CD4-positive, alpha-beta T cell treated with Interleukin-6 at 100 ng/mL for 8 hours (primary cell): ENCODE measurements at places on chromosomes 6 and 20.

GRCh38 chr6:86728976-86729375 lies 208.4 kb upstream of the HTR1E start:
- no peak for DNase-seq

DNA sequence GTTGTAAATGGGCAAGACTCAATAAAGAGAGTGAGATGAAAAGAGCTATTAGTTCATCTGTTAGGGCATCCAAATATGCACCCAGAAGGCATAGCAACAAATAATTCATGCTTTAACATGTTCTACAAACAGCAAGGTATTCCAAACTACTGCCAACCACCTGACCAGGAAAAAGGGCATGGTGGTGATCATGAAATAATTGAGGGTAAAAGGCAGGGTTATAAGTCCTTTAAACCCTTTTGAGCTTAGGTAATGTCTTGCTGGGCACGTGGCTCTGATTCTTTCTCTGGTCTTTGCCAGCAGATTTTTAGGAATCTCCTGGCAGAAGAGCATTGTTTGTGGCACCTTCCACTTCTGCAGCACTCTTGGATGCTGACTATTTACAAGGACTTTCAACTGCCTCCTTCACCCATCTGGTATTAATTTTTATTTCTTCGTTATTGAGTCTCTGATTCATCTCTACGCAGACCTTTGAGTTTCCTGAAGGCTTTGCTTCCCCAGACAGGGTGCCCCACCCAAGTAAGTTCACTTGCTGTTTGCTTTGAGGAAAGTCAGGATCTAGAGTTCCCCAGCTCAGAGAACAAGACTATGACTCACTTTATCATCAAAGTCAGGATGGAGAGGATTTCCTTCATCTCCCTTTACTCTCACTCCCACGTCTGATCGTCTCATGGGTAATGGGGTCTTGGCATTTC lies 83.4 kb upstream of the NEDD9 start:
- DNase-seq: no peak

- DNase-seq: no peak
Observed at GRCh38 chr6:154522576-154522975, 12.1 kb upstream of the CNKSR3 start.

GRCh38 chr6:33578164-33578563 lies 1.9 kb downstream of the BAK1 start:
- DNase-seq: no peak

GRCh38 chr6:132872923-132873322 lies 58.6 kb downstream of the RPS12 start:
- DNase-seq: no peak

DNA sequence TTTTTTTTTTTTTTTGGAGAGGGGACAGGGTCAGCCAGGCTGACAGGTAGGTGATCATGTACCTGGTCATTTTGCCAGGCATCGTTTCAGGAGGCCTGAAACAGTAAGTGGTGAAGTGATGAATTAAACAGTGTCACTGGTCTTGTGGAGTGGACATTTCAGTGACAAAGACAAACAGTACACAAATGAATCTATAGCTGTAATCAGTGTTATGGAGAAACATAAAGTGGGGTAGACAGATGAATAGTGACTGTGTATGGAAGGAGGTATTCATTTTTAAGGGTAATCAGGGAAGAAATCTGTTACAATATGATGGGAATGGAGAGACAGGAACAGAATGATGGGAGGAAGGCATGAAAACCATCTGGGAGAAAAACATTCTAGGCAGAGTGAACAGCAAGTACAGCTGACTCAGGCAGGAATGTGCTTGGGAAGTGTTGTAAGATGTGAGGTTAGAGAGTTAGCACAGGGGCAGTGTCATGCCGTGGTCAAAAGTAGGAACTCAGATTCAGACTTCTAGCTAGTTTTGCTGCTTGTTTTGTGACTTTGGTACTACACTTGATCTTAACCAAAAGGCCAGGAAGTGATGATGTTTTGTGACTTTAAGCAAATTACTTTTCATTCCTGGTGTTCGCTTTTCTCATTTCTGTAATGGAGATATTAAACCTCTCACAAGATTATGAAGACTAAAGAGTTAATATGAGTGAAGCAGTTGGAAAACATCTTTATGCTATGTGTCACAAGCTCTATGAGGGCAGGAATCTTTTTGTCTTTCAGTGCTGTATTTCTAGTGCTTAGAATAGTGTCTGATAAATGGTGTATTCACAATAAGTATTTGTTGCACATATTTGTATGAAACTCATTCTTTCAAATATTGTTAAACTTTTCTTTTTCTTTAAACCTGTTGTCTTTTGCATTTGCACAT lies 43.4 kb downstream of the QKI start:
- DNase-seq: no peak

GRCh38 chr20:24465159-24465558 lies 4.3 kb upstream of the SYNDIG1 start:
- DNase-seq: no peak

GRCh38 chr6:40112350-40112749 lies 178.1 kb upstream of the MOCS1 start:
- no peak for DNase-seq
